HS-5 (cell line): ENCODE measurements at places on chromosomes 6 and 20.
A peak's percentile ranks its signal among the peaks of the same experiment; 100 is the strongest.

GRCh38 chr20:60345106-60345505 lies 386.9 kb downstream of the CDH26 start:
- no peak for DNase-seq

DNA sequence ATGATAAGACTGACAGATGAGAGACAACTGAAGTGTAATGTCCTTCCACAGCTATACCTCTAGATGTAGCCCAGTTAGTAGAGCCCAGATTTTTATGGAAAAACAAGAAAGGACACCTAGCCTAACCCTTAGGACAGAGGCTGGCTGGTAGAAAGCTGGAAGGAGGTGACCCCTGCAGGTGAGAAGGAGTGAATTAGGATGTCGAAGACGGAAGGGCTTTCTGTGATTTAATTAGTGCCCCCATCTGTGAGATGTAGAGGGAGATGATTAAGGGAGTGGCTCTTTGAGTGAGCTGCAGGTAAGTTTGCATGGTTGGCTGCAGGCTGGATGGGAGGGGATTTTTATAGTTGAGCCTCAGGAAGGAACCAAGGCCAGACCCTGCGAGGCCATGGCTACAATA lies 82.8 kb downstream of the GFRA4 start:
- DNase-seq: no peak

DNA sequence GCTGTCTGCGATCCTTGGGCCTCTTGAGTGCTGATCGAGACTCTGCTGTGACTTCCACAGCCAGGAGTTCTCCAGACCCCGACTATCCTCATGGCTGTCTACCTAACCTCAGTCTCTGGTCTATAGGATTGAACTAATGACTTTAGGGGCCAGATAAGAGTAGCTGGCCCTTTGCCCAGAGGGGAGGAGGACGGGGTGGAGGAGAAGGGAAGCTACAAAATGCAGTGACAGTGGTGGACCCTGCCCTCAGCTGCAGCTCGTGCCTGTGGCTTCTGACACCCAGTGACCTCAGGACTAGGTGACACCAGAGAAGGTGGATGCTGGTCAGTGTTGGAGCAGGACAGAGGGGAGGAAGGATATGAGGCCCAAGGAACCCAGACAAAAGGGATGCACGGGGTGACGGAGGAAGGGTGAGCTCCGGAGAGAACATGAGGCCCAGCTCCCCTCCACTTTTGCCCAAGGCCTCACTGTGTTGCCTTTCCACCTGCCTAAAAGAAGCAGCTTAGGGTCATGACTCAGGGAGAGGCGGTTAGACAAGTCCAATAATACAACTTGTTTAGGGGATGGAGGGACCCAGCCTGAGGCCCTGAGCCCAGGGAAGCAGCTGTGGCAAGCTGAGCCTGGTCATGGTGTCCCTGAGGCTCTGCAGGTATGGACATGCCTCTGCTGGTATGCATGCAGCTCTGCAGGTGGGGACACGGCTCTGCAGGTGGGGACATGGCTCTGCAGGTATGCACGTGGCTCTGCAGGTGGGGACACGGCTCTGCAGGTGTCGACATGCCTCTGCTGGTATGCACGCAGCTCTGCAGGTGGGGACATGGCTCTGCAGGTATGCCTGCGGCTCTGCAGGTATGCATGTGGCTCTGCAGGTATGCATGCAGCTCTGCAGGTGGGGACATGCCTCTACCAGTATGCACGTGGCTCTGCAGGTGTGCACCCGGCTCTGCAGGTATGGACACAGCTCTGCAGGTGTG lies 67.7 kb downstream of the SYNJ2 start:
- no peak for DNase-seq

- DNase-seq: no peak
These were observed 290.8 kb upstream of the RNF24 start for GRCh38 chr20:4306206-4306605.

- no peak for DNase-seq
These were observed 289.7 kb downstream of the UTRN start for GRCh38 chr6:144574796-144575195.

- peak; percentile 49 for DNase-seq
These were observed 15.9 kb upstream of the PCSK2 start for GRCh38 chr20:17210983-17211382.

DNA sequence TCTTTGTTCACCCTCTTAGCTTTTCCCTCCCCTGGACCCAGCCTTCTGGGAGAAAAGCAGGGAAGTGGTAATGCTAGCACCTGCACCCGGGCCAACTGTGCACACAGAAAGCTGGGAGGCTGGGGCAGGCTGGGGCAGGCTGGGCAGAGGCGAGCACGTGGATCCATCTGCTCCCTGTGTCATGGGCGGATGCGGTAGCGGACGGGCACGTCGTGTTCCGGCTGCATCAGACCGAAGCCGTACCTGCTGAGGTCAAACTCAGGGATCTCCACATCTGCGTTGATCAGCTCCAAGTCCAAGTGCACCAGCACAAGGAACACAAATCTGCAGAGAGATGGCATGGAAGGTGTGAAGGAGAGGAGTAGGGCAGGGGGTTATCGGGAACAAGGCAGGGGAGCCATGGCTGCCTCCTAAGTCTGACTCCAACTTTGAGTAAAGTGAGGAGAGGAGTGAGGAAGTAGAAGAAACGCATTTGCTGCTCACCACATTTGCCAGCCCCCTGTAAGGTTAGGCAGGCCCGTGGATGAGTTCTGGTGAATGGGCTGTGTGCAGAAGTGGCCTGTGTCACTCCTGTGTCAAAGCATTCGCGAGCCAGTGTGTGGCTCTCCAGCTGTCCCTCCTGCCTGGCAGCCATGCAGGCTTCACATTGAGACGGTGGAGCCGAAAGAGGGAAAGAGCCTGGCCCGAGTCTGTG lies 25.4 kb upstream of the KCNB1 start:
- DNase-seq: no peak

- DNase-seq: no peak
These were observed 20.7 kb upstream of the RBBP8NL start for GRCh38 chr20:62448038-62448437.

DNA sequence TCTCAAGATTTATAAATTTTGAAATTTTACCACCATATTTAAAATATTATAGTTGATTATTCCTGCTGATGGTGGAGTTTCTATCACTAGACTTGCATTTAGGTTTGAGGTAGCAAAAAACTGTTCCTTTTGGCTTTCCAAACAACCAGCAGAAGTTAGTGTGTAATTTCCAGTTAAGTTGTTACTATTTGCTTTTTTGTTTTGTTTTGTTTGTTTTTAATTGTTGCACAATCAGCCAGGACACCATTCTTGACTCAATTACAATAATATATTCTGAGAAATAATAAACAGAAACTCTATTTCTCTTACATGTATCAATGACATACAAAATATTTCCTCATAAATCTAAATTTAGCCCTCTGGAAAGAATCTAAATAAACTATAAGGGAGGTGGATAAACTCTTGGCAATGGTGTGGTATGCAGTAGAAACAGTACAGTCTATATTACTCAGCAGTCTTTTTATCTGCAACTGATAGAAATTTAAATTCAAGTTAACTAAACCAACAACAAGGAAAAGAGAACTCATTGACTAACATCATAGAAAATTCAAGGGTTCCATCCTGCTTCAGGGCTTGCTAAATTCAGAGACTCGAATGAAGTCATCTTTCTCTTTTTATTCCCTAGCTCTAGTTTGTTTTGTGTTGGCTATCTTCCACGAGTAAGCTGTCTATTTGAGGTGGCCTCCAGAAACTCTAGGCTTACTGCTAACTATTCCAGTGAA lies 19.4 kb upstream of the COL19A1 start:
- no peak for DNase-seq

DNA sequence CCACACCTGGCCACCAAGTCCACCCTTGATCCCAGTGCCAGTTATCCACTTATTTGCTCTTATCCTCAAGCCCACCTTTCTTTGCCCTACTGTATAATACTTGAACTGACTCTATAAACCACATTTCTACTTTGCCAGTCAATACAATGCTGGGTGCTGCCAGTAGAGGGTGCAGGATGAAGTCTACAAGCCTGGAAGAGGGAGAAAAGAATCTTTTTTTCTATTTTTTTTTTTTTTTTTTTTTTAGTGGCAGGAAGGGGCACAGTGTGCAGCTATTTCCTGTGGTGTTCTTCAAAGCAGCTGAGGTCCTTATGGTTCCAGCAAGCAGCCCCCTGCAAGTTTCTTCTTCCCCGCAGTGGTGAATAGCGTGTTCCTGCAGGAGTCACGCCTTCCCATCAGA lies 22.2 kb upstream of the GABRR1 start:
- no peak for DNase-seq

DNA sequence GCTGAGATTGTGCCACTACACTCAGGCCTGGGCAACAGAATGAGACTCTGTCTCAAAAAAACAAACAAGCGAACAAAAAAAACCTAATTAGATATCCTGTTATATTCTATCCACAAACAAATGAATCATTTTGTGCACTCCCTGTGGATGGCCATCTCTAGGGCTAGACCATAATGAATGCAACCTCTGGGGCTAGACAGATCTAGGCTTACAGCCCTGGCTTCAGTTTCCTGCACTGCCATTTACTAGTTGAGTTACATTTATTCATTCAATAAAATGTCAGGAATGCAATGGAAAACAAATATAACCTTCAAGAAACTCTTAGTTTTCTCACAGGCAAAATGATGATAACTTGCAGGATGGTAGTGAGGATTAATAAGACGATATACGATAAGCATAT lies 6.6 kb upstream of the RNF8 start:
- DNase-seq: no peak

GRCh38 chr6:35371494-35372262 lies 29.3 kb downstream of the PPARD start:
- DNase-seq: no peak

- DNase-seq: no peak
These were observed 312.4 kb upstream of the ECI2 start for GRCh38 chr6:4447639-4448330.

DNA sequence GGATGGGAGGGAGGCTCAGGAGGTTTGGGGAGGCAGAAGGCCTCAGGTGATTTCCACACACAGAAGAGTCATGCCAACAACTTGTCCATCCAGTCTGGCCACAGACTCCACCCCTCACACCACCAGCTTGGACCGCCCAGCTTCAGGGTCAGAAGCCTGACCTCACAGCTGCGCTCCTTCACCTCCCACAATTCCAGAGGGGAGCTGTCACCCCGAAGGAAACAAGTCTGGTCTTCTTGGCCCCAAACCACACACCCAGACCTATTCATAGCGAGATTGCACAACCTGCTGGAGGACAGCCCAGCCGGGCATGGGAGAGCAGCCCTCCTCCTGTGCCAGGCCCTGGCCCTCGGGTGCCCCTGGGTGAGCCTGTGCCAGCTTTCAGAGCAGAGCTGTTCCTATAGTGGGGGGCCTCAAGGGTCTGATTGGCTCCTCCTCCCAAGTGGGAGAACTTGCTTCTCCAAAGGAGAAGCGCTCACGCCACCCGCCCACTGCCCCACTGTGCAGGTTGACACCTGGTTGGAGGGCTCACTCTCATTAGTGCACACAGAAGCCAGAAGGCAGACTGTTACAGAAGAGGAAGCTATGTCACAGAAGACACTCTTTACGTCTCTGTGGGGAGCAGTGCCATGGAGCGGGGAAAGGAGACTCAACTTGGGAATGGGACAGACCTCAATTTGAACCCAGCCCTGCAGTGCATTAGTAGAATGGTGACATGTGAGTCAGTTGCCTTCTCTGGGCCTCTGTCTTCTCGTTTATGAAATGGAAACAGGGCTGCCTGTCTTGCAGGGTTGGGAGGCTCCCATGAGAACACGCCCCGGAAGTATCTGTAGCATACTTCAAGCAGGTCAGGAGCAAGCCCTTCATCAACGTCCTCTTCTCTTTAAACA lies 128.8 kb downstream of the FOXO3 start:
- peak; percentile 96 for DNase-seq

- peak; percentile 68 for DNase-seq
These were observed 193.1 kb downstream of the DOK5 start for GRCh38 chr20:54668271-54669039.

DNA sequence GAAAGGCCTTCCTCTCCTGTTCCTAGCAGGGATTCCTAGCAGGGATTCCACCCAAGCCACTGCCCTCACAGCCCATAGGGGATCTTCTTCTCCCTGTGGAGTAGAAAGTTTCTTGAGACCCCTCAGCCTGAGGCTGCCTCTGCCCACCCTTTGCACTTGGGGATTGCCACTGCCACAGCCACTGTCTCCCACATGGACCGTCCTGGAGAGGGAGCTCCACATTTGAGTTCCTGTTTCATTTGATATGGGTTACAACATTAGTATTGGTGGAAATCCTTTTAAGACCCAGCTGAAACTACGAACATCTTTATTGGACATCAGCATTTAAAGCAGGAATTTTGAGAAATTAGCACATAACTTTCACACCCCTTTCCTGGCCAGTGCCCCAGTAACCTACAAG lies 25.6 kb downstream of the HLA-G start:
- no peak for DNase-seq

DNA sequence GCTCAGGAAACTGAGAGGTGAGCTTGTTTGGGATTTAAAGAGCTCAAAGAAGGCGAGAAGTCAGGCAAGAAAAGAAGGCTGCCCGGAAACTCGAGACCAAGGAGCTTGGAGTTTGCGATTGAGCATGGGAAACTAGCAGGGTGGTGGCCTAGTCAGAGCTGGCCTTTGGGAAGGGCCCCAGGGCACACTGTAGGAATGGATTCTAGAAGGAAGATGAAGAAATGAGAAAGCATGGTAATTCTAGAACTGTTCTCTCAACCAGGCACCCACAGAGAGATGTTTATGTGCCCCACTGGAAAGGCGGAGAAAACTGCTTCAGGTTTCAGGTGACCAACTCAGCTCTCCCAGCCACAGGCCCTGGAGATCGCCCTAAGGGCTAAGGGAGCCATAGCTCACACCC lies 126.2 kb downstream of the FOXO3 start:
- DNase-seq: no peak

GRCh38 chr6:90222724-90223198 lies 73.9 kb downstream of the BACH2 start:
- no peak for DNase-seq

GRCh38 chr20:62832951-62833391 lies 16.1 kb downstream of the COL9A3 start:
- no peak for DNase-seq

- no peak for DNase-seq
These were observed 14.8 kb upstream of the CD164 start for GRCh38 chr6:109397020-109397419.

- no peak for DNase-seq
These were observed 42.0 kb upstream of the BPIFA2 start for GRCh38 chr20:33125983-33126382.

DNA sequence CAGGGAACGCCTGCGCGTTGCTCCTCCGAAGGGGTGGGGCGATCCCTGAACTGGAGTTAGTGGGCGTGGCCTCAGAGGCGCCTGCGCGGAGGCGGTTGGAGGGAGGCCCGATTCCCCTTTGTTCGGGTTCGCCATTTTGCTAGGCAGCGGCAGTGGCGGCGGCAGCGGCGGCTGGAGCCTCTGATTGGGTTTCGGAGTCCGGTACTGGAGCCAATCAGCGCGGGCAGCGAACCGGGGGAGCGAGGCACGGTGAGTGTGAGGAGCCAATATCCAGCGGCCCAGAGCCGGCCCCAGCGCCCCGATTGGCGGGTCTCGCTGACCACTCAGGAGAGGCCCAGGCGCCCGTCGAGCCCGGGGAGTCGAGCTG lies at the start of gene NFYA:
NFYA (plus strand) TSS at position 139 of the 367 bp plus-strand sequence. CDS start 6,116 bp downstream, outside the sequence.
- no peak for DNase-seq

- DNase-seq: peak; percentile 22
These were observed 462 bp upstream of the SLC35B3 start for GRCh38 chr6:8435845-8436168.
